Inflammatory macrophage treated with lipopolysaccharide for 4 hours (primary cell): ENCODE measurements at places on chromosomes 6 and 20.

DNA sequence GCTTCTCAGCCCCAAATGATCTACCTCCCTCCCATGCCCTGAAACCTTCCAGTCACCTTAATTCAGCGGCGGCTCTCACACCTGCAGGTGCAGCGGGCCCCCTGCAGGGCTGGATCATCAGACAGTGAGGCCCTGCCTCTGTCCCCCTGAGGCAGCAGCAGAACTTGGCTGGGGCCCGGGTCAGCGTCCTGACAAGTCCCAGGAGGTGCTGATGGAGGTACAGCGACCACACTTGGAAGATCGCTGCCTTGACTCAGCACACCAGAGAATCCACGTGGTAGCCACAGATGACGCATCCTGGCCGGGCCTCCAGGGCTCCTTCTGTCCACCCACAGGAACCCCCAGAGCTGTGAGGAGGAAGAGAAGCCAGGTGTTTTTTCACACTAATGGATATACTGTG lies 116.4 kb upstream of the THBS2 start:
- DNase-seq: no peak

GRCh38 chr6:52672412-52673025 lies 1.6 kb downstream of the TMEM14A start:
- DNase-seq: no peak

- no peak for DNase-seq
These were observed 69.7 kb downstream of the MDN1 start for GRCh38 chr6:89749918-89750317.

DNA sequence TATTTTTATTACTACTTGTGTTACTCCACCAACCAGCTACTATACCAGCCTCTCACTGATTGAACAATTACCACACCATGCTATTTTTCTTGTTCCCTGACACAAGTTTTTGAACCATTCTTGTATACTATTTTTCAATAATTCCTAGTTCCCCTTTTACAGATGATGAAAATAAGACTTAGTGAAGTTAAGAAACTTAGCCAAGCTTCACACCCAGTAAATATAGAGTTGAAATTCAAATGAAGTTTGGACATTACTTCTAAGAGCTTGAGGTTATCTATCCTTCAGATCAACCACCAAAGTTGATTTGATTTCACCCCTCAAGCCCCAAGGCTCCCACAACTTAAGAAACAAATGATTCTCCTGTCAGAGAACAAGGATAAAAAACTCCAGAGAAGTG lies 13.1 kb upstream of the BCAS1 start:
- DNase-seq: no peak

DNA sequence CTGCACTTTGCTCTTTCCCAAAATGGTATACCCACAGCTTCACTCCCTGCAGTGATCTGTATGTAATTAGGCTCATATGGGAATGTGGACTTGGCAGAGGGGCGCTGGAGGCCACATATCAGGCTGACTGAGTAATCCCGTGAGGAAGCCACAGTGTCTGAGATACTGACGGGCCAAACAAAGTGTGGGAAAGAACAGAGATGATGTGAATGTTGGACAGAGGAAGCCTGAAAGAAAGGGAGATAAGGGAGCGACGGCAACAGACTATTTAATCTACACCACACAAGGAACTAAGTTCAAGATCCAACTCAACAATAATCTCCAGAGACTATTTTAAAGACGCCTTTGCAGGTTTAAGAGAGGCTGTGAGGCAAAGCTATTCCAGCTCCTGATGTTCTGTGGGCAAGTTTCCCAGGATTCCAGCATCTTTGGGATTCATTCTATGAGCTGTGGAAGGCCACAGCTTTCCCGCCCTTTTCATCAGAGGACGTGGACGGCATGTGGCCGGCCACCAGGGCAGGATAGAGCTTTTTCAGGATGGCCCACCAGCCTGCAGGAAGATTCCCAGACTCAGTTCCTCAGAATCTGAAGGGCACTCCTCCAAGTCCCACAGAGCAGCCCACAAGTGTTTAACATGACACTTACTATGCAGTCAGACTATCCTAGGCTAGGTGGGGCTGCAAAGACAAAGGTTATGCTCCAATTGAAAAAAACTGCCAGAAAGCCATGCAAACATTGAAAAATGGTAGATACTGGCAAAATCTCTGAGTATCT lies 237.5 kb downstream of the ATXN1 start:
- no peak for DNase-seq

DNA sequence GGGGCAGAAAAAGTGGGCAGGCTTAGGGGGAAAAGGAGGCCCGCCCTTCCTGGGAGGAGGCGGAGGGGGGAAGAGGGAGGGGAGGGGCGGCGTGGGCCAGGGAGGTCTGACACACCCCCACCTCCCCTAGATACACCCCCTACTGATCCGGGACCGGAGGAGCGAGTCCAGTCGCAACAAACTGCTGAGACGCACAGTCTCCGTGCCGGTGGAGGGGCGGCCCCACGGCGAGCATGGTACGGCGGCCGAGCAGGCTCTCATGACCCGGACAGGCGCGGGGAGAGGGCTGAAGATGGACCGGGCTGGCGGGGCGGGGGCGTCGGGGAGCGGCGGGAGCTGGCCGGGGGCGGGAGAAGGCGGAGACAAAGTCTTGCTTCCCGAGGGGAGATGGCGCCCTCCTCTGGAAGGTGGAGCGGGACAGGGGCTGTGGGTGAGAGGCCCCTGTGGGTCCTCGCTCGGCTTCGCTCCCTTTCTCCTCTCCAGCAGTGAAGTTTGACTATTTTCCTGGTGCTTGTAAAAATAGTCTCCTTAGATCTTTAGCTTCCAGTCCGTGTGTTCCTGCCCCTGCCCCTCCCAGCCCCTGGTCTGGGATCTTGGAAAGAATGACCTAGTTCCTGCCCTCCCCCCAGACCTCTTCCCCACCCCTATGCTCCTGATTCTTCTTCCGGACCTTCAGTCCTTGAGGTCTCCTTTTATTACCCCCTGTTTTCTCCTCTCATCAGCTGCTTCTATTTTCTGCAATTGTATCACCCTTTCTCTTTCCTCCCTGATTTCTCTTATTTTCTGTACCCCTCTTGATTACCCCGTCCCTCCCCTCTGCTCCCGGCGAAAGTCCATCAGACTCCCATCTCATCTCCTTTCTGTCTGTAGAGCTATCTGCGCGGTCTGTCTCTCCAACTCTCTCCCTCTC lies 6.1 kb downstream of the SYNGAP1 start:
- DNase-seq: peak; percentile 59

- DNase-seq: peak; percentile 59
These were observed 1.6 kb downstream of the UTRN start for GRCh38 chr6:144286503-144287393.

- DNase-seq: no peak
These were observed 287.8 kb downstream of the CDH4 start for GRCh38 chr20:61539706-61540360.

DNA sequence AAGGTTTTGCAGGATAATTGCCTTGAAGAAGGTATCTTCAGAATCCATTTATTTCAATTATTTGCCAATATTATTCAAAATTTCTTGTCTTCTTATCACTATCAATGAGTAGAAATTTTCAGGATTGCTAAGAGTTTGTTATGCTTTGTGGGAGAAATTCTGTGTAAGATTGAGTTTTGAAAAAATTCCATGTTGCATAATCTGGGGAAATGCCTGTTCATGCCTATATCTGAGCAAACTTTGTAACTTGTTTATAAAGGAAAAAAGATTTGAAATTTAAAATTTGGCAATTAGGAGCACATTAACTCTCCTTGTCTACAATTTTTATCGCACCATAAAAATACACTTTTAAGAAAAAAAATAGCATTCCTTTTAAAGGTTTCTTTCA lies 39.8 kb upstream of the EDN1 start:
- peak; percentile 63 for DNase-seq

DNA sequence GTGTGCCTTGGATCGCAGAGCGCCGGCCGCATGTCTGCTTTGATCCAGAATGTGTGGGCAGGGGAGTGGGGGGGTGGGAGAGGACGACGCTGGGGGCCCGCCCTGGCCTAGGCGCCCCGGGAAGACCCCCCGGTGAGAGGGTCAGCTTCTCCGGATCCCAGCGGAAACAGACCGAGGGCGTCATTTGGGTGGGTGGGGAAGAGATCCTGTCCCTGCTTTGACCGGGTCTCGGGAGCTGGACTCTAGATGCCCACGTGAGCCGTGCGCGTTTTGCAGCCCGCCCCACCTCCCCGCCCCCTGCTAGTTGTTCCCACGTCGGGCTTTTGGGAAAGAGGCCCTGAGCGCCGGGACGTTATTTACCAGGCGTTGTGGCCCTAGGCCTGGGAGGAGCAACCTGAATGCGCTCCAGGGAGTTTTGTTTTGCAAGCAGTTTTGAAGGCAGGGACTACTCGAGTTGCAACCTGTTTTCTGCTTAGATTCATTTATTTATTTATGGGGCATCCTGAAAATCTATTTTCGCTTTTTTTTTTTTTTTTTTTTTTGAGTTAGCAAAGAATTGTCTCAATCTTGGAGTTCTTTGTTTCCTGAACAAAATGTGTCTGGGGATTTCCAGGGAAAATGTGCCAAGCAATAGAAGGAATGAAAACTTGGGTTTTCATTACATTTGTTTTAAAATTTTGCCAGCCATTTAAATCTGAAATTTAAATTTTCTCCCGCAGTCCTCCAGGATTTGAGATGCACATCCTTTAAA lies 1.6 kb downstream of the DSP start:
- DNase-seq: peak; percentile 16

DNA sequence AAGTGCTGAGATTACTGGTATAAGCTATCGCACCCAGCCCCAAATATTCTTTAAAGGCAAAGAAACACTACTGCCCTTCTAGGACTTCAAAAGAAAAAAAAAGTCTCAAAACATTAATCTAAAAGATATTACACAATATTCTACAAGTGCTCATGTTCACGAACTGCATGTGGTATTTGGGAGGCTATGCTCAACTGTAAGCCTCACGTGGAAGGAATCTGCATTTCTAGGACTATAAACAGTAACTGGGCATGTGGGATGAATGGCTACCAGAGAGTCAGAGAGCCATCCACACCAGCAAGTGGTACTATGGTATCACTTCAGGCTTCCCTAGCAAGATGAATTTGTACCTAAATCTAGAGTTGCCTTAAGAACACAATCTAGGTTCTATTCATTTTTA lies 50.0 kb downstream of the FKBP5 start:
- DNase-seq: no peak

DNA sequence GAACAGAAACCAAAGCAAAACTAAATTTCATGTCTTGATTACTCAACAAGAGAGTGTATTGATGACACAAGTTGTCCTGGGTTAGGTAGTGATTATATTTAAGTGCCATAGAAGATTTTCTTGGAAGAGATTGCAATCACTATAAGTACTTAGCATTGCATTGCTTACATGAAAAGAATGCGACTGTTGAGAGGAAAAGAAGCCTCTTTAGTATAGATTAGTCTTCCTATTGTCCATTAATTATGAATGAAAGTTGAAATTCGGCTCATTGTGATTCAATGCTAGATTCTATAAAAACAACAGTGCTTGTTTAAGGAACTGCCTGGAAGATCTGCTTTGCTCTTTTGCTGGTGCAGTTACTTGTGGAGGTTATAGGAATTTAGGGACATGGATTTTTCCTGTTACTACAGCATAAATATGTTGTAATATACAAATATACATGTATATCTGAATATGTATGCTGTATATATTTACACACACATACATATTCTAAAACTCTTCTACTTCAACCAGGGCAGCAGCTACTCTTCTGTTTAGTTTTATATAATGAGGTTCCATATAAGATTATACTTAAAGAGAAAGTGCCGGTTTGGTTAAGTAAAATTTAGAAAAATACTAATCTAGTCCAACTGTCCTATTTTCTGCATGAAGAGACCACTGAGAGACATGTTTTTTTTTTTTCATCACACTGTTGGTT lies 796.3 kb downstream of the KIF16B start:
- no peak for DNase-seq

- DNase-seq: no peak
These were observed 15.7 kb downstream of the PPARD start for GRCh38 chr6:35358086-35358485.

DNA sequence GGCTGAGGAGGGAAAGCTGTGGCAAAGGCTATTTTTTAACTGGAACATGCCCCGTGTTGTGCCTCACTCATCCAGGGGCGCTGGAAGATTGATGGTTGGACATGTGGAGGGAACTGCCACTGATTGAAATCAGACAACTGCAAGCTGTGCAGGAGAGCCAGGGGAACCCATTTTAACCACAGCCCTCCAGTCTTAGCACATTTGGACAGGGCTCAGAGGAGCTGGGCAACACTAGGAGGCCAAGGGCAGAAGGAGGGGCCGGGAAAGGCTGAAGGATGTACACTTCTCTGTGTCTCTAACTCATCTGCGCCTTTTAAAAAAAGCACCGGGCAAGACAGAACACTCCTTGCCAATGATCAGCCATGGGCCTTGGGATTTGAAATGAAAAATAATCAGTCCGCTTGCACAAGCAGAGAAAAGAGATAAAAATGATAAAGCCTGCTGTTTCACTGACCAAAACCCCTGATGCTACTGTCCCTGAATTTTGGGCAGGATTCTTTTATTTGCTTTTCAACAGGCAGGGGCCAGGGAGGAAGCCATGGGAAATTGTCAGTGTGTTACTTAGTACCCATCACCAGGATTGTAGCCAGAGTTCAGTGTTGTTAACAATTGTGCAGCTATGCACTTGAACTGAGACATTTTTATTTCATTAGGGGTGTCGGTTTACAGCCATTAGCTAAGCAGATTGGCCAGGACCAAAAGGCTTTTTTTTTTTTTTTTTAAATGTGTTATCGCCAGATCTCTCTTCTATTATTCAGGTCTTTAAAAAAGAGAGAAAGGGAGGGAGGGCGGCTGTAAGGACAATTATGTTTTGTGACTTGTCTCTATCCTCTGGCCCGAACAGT lies 109.3 kb upstream of the EYA4 start:
- no peak for DNase-seq

DNA sequence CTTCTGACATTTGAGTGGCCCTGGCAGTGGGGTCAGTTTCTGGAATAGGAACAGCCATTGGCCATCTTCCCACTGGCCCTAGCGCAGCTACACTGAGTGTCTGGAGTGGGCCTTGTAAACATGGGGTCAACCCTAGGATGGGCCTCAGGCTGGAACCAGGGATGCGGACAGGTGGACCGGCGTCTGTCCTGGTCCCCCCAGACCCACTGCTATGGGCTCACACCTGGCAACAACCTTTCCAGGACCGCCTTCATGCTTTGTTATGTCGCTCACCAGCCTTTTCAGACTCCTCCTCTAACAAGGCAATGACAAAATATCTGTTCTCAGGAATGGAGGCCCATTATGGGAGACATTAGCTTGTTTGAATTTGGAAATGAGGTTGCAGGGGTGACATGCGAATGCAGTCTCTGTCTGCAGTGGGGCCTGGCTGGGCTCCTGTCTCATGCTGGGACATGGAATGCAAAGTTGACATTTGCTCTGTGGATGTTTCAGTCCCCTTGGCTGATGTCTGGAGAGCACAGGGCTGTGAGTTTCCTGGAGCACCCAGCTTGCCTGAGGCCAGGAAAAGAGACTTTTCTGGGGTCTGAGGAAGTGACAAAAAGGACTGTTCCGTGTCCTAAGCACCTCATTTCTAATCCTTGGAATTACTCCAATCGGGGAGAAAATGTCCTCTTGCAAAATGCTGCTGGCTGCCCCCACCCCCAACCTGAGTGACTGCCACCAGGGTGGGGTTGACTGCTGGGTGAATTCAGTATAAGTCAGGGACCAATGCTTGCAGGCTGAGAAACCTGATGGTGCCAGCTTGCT lies 98.7 kb upstream of the PMEPA1 start:
- no peak for DNase-seq
